Psoas muscle (tissue), 8 donors: ENCODE measurements at places on chromosomes 3 and 15. TPM values are rescaled to one million over a fixed set of nuclear protein-coding genes. Genes with fewer than 3 reads are reported as not detected.

NR1I2 gene
- not detected for total RNA-seq

FSIP1 gene
- total RNA-seq, result 2.4 TPM

CD86 gene
- 1.1 TPM for total RNA-seq

LRTM1 gene
- total RNA-seq, result 3.1 TPM

DLEC1 gene
- total RNA-seq, result not detected

MUC13 gene
- not detected for total RNA-seq

GRM7 gene
- not detected for total RNA-seq

SCN5A gene
- 13.3 TPM for total RNA-seq

FBXO45 gene
- total RNA-seq, result 21.1 TPM

SLC30A4 gene
- total RNA-seq, result 2.1 TPM

RTP4 gene
- 0.56 TPM for total RNA-seq

MINAR1 gene
- not detected for total RNA-seq

CCDC50 gene
- 41.5 TPM for total RNA-seq

DTX3L gene
- total RNA-seq, result 26.6 TPM

ABI3BP gene
- 6.7 TPM for total RNA-seq

CP gene
- total RNA-seq, result 3.5 TPM

SNTN gene
- not detected for total RNA-seq

MNS1 gene
- total RNA-seq, result 1.0 TPM

HCLS1 gene
- 7.4 TPM for total RNA-seq

GOLGA8M gene
- 0.50 TPM for total RNA-seq

STARD9 gene
- total RNA-seq, result 1.7 TPM

GOLGA6L4 gene
- total RNA-seq, result 1.1 TPM

FAM3D gene
- not detected for total RNA-seq

CAPN3 gene
- 413 TPM for total RNA-seq

C3orf85 gene
- total RNA-seq, result not detected

FEZF2 gene
- total RNA-seq, result not detected

CHDH gene
- 2.1 TPM for total RNA-seq

CPA3 gene
- 1.5 TPM for total RNA-seq

COL6A6 gene
- 0.13 TPM for total RNA-seq

CFAP100 gene
- total RNA-seq, result not detected

SLC28A1 gene
- 0.39 TPM for total RNA-seq

CXCR6 gene
- not detected for total RNA-seq

CCDC54 gene
- total RNA-seq, result not detected

SI gene
- not detected for total RNA-seq

CNTN3 gene
- total RNA-seq, result not detected

BTLA gene
- 0.13 TPM for total RNA-seq

PP2D1 gene
- not detected for total RNA-seq

GOLGA8Q gene
- total RNA-seq, result not detected

TUBGCP5 gene
- 12.5 TPM for total RNA-seq

SUCNR1 gene
- total RNA-seq, result 0.32 TPM

MME gene
- total RNA-seq, result 44.1 TPM

ZNF619 gene
- total RNA-seq, result 4.8 TPM

ARF4 gene
- 76.7 TPM for total RNA-seq

ZPLD1 gene
- not detected for total RNA-seq
